Astrocyte of the spinal cord (primary cell): ENCODE measurements at places on chromosomes 6 and 20.

GRCh38 chr6:51429017-51429712 is 610.5 kb downstream of the TFAP2B start:
- no peak for DNase-seq

- DNase-seq, result no peak
These were observed 25.9 kb upstream of the ROS1 start for GRCh38 chr6:117451671-117452070.

GRCh38 chr6:28134015-28134414 is 7.7 kb upstream of the ZKSCAN8 start:
- peak; percentile 35 for DNase-seq

- DNase-seq, result no peak
These were observed 16.1 kb downstream of the ISM1 start for GRCh38 chr20:13236990-13237720.
